ENCODE measurements at places on chromosomes 6 and 20. TPM values are rescaled to one million over a fixed set of nuclear protein-coding genes. Genes with fewer than 3 reads are reported as not detected.
A peak's percentile ranks its signal among the peaks of the same experiment; 100 is the strongest.

The HCRTR2 gene
- not detected for total RNA-seq

The CTSZ gene
- total RNA-seq = 14.7 TPM

The OR2H2 gene
- total RNA-seq = not detected

The PRSS16 gene
- total RNA-seq = 0.69 TPM

The RIPPLY2 gene
- not detected for total RNA-seq

The PRICKLE4 gene
- total RNA-seq = not detected

The PDE7B gene
- 0.34 TPM for total RNA-seq

DNA sequence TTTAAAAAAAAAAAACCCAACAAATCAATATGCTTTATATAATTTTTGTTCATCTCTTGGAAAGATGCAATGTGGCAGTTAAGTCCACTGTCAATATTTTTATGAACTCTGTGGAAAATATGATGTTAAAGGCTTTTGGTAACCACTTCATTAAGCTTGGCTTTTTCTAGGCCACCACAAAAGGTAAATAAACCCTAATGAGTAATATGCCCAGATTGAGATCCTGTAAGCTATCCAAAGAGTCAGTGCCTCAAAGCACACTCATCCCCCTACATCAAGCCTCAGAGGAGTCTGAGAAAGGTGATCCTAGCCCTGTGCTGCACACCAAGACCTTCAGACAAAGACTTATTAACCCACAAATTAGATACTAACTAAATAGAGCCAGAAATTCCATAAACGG is 121.1 kb downstream of the CDC5L start:
- DNase-seq = no peak

DNA sequence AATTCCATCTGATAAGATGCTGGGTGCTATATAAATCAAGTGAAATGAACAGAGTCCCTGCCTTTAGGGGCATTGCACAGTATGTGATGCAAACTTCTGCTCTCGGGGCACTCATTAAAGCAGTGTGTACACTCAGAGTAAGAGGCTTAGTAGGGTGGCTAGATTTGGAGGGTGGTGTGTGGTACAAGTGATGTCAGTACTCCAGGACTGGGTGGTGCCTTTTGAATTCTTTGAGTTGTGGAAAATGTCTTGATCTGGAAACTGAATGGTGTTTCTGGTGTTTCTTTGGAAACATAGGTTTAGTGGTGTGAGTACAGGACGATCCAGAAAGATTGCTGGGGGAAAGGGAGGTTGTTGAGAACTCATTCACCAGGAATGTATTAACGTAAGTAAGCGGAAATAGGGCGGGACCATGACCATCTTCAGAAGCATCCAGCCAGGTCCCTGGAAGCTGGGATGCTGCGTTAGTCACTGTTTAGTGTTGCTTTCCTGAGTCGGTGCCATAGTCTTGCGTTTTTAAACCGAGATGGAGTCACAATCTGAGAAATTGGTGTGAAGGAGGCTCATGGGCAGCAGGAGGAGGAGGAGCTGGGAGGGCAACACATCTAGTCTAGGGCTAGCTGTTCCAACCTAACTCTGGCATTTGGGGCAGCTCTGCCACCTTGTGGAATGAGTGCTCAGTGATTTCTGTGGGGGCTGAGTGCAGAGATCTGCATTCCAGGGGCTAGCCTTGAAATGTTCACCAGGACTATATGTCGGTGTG is 70.3 kb downstream of the SCAND1 start:
- peak; percentile 68 for DNase-seq

DNA sequence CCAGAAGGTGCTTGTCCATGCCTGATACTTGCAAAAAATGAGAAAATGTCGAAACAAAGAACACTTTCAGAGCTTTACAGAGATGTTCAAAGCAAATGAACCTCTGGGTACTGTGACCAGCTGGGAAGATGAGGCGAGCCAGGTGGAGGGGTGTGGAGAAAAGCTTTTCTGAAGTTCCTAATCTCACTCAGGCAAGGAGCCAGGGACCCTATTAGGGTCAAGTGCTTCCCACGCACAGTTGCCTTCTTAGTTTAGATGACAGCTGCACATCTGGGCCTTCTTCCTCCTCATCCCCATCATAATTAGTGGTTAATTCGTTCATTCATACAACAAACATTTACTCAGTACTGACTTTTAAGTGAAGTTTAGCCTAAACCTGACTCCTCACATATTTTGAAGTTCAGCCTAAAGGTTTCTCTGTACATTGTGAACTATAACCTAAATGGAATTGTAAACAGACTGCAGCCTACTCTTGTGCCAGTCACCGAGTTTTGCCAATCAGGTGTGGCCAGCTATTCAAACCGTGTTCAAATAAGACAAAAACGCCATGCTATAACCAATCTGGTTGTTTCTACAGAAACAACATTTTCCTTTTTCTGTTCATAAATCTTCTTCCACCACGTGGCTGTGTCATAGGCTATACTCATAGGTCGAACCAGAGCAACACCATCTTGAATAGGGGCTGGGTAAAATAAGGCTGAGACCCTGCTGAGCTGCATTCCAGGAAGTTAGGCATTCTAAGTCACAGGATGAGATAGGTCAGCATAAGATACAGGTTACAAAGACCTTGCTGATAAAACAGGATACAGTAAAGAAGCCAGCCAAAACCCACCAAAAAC is 19.3 kb upstream of the AHCY start:
- no peak for DNase-seq

GRCh38 chr20:48171626-48172356 is 386.5 kb upstream of the SULF2 start:
- no peak for DNase-seq

- DNase-seq = no peak
Observed at GRCh38 chr6:37916675-37917074, 97.1 kb downstream of the ZFAND3 start.

DNA sequence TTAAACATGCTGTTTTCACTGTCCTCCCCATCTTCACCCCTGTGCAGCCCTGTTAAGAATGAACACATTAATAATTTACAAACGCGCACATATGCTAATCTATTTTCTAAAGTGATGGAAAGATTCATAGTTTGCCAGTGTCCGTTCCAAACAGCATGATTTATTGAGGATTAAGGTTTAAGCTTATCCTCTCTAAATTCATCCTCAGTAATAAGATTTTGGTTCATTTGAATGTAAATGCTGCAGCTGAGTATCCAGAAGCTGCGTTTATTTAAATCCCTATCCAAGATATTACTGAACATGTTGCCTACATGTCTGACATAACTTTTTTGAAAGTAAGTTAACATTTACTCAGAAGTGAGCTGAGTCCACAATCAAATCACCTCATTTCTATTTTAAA is 42.8 kb upstream of the FAM135A start:
- DNase-seq = no peak

DNA sequence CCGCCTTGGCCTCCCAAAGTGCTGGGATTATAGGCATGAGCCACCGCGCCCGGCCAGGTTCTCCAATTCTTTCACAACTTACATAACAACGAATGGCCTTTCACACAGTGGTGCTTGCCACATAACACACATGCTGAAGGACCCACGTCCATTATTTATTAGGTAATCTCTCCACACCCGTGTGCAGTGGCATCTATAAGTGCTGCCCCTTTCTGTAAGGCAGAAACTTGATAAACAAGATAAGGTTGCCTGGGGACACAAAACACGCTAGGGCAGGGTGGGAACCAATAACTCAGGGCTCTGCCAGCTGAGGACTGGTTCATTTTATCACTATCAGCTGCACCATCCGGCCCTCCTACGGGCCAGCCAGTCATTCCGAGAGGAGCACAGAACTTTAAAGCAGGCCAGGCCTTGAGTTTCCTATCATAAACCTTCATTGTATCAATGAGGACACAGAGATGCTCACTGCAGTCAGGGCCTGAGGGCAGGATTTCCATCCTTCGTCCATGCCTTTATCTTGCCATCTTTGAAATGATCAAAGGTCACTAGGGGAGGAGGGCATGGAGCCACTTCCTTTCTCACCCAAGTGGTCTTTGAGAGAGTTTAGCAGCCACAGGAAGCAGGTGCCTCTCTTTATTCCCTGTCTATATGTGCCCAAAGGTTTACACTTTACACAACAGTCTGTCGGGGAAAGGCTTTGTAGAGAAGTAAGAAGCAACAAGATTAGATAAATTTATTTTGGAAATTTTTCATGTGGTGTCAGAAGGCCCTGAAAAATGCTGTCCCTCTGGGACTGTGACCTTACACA is 37.6 kb downstream of the GPLD1 start:
- no peak for DNase-seq

DNA sequence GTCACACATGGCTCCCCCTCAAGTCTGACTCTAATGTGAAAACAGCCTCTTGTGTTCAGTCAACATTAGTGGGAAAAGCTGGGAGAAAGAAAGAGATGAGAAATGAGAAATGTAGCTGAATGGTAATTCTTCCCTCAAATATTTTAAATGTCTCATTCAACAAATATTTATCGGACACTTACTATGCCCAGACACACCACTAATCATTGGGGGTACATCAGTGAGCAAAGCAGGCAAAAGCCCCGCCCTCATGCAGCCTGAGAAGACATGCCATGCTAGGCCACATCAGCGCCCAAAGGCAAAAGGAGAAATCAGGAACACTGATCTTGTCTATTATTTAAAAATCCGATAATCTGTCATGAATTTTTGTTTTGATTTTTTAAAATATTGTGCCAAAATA is 89.9 kb upstream of the ASF1A start:
- DNase-seq = no peak

DNA sequence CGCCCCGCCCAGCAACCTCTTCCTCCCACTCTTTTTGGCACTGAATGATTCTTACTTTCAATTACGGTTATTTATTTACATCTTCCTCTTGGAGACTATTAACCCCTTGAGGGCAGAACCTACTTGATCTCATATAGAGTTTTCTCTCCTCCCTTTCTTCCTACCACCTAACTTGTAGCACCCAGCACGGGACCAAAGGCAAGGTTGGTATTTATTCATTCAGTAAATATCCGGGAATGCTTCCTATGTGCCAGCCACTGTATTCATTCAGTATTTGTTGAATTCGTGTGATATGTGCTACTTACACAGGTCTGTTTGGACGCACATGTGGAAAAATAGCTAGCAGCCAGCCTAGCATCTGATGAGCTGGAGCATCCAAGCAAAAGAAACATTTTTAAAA is 1.3 kb upstream of the CNKSR3 start:
- DNase-seq = no peak

- DNase-seq = no peak
Observed at GRCh38 chr6:28764014-28764723, 159.6 kb downstream of the TRIM27 start.

DNA sequence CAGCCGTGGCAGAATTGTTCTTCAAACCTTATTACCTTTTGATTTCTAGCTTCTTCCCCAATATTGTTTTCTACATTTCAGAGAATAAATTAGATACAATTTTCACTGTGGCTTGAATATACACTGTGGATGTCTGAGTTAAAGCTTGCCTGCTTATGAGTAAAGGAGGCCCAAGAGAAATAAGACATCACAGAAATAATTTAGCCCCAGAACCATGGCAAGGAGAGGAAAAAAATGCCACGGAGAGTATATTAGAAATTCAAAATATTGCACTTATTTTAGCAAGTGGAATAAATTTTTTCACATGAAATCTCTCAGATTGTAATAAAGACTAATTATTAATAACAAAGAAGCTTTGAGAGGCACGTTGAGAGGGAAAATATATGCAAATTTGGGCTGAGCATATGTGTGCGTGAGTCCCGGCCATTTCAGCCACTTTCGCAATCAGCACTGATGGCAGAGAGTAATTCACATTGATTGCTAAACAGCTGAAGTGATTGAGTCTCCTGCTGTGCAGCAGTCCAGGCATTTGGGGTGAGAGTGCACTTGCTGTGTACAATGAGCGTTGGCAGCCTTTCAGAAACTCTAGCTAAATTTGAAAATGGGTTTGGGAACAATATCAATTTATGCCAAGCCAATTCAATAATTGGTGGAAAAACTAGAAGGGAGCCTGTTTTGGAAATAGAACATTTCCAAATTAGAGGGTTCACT is 596.0 kb downstream of the EPM2A start:
- DNase-seq = no peak

DNA sequence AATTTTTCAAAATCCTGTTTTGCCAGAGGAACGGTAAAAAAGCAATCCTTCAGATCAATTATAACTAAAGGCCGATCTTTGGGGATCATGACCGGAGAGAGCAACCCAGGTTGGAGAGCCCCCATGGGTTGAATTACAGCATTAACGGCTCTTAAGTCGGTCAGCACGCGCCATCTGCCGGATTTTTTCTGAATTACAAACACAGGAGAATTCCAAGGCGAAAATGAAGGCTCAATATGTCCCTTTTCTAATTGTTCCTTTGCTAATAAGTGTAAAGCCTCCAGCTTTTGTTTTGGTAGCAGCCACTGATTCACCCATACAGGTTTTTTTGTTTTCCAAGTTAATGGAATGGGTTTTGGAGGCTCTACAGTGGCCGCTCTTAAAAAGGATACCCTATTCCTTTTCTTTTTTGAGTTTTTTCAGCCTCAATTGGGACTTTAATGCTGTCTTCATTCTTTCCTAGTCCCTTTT is 16.9 kb upstream of the PTCRA start:
- DNase-seq = peak; percentile 72

DNA sequence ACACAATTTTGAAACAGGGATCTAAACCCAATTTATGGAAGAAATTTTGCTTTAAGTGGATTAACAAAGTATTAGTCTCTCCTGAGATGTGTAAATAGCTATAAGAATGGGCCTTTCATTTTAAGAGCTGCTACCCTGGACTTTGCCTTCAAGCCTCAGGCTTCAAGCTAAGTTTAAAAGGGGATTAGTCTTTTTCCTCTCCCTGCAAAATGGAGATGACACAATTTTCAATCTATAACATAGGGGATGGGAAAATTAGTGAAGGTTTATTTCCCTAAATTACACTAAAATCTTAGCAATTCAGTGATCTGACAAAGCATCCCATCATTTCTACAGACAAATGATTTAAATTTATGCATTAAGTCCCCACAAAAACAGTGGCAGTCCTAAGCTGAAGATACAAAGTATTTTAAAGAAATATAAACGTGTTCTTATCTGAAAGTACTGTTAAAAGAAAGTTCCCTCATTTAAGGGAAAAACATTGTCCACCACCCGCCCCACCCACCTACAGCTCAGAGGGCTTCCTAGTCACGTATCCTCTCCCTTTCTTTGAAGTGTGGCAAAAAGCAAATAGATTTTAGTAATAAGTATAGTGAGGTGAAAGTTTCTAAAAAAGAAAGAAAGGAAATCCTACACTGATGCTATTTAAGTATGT is 14.5 kb downstream of the ARHGAP18 start:
- no peak for DNase-seq

- DNase-seq = no peak
Observed at GRCh38 chr6:109469591-109470189, 13.3 kb downstream of the ZBTB24 start.

GRCh38 chr6:17754254-17754653 is 47.5 kb upstream of the NUP153 start:
- DNase-seq = no peak

GRCh38 chr20:25750765-25751696 is 54.4 kb upstream of the ZNF337 start:
- DNase-seq = peak; percentile 45
